ENCODE measurements at places on chromosomes 2 and 18. TPM values are rescaled to one million over a fixed set of nuclear protein-coding genes. Genes with fewer than 3 reads are reported as not detected.

GRCh38 chr2:221629468-221629867, 57.4 kb upstream of the EPHA4 start:
- no peak overlapping the region for H3K4me3 ChIP-seq
- no peak for DNase-seq
- no peaks in the 10 kb centered on the region for H3K27me3 ChIP-seq

The HJURP gene
- 93.5 TPM for total RNA-seq

The MXD1 gene
- 14.3 TPM for total RNA-seq

- no peak overlapping the region for H3K27ac ChIP-seq
- no peaks in the 10 kb centered on the region for H3K27me3 ChIP-seq
- no peak overlapping the region for H3K4me3 ChIP-seq
- no peaks in the 10 kb centered on the region for H3K4me1 ChIP-seq
These were observed 141.3 kb downstream of the FIGN start for GRCh38 chr2:163594497-163594896.

DNA sequence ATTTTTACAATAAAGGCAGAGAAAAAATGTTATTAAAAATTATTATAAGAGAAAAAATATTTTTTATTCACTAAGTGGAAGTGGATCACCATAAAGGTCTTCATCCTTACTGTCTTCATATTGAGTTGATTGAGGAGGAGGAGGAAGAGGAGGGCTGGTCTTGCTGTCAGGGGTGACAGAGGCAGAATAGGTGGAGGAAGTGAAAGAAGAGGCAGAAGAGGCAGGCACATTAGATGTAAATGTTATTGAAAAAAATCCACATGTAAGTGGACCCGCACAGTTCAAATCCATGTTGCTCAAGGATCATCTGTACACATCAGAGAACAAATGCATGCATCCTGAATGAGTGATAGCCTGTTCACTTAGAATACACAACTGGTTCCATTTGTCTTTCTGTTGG, 6.4 kb upstream of the SPATS2L start:
- H3K4me1 ChIP-seq: no peaks in the 10 kb centered on the region
- H3K36me3 ChIP-seq: no peaks in the 10 kb centered on the region
- peaks cover 27% of the 10 kb centered on the region for H3K27me3 ChIP-seq
- no peak overlapping the region for H3K4me3 ChIP-seq

The IL18RAP gene
- 7.6 TPM for total RNA-seq

The SPC25 gene
- total RNA-seq: 23.7 TPM

The ANKRD62 gene
- total RNA-seq: not detected

DNA sequence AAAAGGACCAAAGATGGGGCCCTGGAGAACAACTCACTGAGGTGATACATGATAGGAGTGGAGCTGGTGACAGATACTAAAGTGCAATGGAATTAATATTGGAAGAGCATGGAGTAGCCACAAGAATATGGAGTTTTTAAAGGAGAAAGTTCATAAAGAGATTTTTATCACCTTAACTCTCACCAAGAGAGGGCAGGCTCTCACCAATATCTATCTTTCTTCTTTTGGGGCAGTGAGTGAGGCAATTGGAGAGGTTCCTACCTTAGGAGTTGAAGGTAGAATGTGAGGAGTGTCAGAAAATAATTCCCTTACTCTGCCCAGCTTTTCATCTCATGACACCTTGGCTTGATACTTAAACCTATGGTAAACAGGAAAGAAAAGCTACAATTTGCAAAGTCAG, 233.7 kb upstream of the CWC22 start:
- H3K4me1 ChIP-seq: no peaks in the 10 kb centered on the region
- H3K36me3 ChIP-seq: no peaks in the 10 kb centered on the region
- H3K27ac ChIP-seq: no peak overlapping the region
- DNase-seq: no peak
- no peaks in the 10 kb centered on the region for H3K27me3 ChIP-seq

The FEV gene
- total RNA-seq: not detected

The CFC1 gene
- not detected for total RNA-seq

The IKZF2 gene
- total RNA-seq: 9.8 TPM

DNA sequence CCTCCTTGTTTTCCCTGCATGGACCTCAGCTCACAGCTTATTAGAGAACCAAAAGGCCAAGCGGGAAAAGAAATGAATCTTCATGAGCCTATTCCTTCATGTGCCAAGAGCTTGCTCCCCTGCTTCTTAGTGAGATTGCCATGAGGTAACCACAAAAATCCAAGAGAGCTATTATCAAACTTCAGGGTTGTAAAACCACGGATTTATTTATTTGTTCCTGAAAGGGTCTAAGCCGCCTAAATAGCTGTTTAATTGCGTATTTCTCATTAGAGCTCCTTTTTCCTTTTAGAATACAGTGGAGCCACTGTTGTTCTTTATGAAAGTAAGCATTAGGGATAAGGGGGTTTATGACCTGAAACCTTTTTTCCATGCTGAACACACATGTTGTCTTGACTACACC, 58.0 kb downstream of the SRD5A2 start:
- H3K4me1 ChIP-seq: no peaks in the 10 kb centered on the region
- H3K4me3 ChIP-seq: no peak overlapping the region
- DNase-seq: no peak
- H3K27me3 ChIP-seq: no peaks in the 10 kb centered on the region
- no peaks in the 10 kb centered on the region for H3K36me3 ChIP-seq

GRCh38 chr18:59918320-59918755, 18.5 kb downstream of the PMAIP1 start:
- H3K27ac ChIP-seq: no peak overlapping the region
- H3K27me3 ChIP-seq: peaks cover 6% of the 10 kb centered on the region
- DNase-seq: no peak
- H3K4me1 ChIP-seq: peaks cover 46% of the 10 kb centered on the region

The PPP1R1C gene
- total RNA-seq: not detected

DNA sequence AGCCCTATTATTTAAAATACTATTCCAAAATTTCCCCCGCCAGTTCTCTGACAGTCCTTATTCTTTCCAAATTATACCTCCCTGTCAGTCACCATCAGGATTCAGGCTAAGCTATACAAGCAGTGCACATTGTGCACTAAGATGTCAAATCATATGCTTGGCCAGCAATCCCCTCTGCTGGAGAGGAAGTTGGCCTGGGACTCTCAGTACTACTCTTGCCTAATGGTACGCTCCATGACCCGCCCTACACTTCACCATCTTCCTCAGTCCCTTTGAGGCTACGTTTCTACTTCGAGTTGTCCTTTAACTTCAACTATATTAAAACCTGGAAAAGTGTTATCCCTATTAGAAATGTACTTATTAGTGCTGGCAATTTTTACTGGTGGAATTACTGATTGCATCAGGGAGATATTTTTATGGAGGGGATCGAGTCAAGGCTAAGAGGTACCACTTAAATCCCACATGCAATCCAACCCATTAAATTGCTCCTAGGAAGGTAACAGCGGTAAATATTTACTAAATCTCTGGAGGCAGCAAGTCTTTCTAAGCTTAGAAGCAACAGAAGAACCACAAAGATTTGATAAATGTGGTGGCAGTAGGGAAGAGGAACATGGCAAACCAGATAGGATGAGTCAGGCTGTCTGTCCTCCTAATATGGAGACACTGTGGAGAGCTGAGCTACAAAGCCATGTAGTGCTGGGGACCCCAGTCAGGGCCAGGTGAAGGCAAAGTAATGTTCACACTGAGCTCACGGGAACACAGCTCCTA, 2.7 kb downstream of the USP40 start:
- DNase-seq: no peak
- no peak overlapping the region for H3K27ac ChIP-seq
- H3K4me3 ChIP-seq: no peak overlapping the region
- H3K36me3 ChIP-seq: peaks cover 4% of the 10 kb centered on the region

- peak overlapping the region; percentile 64 for H3K4me3 ChIP-seq
- H3K36me3 ChIP-seq: peaks cover 11% of the 10 kb centered on the region
- peaks cover 60% of the 10 kb centered on the region for H3K4me1 ChIP-seq
- H3K27me3 ChIP-seq: no peaks in the 10 kb centered on the region
- H3K27ac ChIP-seq: peak overlapping the region; percentile 87
These were observed 3.0 kb downstream of the DHRS9 start for GRCh38 chr2:169072163-169072925.

- H3K36me3 ChIP-seq: no peaks in the 10 kb centered on the region
- no peak overlapping the region for H3K4me3 ChIP-seq
- peaks cover 18% of the 10 kb centered on the region for H3K4me1 ChIP-seq
- H3K27me3 ChIP-seq: no peaks in the 10 kb centered on the region
- DNase-seq: no peak
These were observed 34.3 kb upstream of the PXDN start for GRCh38 chr2:1778566-1778965.

The ARHGAP28 gene
- total RNA-seq: not detected

DNA sequence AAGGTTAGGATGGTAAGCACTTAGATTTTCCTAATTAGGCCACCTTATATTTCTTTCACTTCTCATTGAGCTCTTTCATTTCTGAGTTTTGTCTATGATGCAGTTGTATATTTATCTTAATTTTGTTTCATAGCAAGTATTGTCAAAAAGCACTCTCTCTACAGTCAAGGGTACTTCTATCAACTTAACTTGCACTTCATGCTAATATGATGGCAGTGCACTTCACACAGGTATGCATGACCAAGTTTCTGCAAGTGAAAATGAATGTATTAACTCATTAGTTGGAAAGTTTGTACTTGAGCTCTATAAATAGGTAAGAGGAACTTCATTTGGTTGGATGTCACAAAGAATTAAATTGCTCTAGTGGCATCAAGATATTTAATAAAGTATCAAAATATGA, 51.5 kb upstream of the CDH19 start:
- H3K27me3 ChIP-seq: no peaks in the 10 kb centered on the region
- no peak for DNase-seq
- H3K4me1 ChIP-seq: no peaks in the 10 kb centered on the region
- no peaks in the 10 kb centered on the region for H3K36me3 ChIP-seq

DNA sequence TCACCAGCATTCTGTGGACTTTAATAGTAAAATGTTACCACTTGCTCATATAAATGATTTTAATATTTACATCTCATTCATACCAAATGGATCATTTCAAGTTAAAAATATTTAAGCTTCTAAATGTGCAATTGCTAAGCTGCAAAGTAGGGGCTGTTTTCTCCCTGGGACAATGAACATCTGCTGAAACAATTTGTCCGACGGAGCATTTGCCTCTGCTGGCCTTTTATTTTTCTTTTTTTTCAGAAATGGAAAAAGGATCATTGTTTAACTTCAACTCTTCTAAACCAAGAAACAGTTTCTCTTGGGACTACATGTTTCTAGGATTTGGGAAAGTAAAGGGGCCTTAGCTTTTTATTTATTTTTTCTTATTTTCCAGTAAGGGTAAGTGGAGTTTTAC, 43.8 kb upstream of the ITPRID2 start:
- DNase-seq: no peak
- no peaks in the 10 kb centered on the region for H3K27me3 ChIP-seq
- H3K4me1 ChIP-seq: peaks cover 16% of the 10 kb centered on the region
- no peak overlapping the region for H3K4me3 ChIP-seq
- H3K36me3 ChIP-seq: no peaks in the 10 kb centered on the region

The NAT8 gene
- not detected for total RNA-seq

The ITGB1BP1 gene
- 132 TPM for total RNA-seq

- DNase-seq: no peak
- no peaks in the 10 kb centered on the region for H3K27me3 ChIP-seq
- peaks cover 3% of the 10 kb centered on the region for H3K36me3 ChIP-seq
- H3K4me3 ChIP-seq: no peak overlapping the region
- H3K27ac ChIP-seq: no peak overlapping the region
These were observed 113.5 kb downstream of the RTN4 start for GRCh38 chr2:54936766-54937165.

The AP1S3 gene
- 5.6 TPM for total RNA-seq

DNA sequence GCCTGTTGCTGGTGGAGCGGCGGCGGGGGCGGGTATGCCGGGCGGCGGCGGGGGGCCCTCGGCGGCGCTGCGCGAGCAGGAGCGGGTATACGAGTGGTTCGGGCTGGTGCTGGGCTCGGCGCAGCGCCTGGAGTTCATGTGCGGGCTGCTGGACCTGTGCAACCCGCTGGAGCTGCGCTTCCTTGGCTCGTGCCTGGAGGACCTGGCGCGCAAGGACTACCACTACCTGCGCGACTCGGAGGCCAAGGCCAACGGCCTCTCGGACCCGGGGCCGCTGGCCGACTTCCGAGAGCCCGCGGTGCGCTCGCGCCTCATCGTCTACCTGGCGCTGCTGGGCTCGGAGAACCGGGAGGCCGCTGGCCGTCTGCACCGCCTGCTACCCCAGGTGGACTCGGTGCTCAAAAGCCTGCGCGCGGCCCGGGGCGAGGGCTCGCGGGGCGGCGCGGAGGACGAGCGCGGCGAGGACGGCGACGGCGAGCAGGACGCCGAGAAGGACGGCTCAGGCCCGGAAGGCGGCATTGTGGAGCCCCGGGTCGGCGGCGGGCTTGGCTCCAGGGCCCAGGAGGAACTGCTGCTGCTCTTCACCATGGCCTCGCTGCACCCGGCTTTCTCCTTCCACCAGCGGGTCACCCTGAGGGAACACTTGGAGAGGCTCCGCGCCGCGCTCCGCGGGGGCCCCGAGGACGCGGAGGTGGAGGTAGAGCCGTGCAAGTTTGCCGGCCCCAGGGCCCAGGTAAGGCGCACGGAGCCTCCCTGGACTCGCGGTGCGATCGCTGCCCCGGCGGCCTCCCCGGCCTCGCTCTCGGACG, 1.0 kb downstream of the ZCCHC2 start:
- peaks cover 11% of the 10 kb centered on the region for H3K36me3 ChIP-seq
- peak; percentile 69 for DNase-seq
- peaks cover 36% of the 10 kb centered on the region for H3K4me1 ChIP-seq

DNA sequence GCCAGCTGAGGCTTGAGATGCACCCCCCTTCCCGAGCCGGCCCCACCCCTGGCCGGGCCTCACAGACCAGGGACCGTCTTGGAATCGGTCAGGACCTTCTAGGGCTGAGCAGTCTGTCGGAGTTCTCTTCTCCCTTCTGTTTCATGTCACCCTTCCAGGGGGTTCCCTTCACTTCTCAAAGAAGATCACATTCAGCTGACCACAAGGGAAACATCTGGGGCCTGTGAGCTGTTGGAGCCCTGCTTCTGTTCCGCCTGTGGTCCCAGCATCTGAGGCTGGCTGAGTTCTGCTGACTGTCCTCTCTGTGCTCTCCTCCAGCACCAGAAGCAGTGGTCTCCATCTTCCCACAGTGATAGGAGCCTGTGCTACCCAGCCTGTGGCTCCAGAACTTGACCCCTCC, 106.5 kb downstream of the SEPTIN10 start:
- no peak overlapping the region for H3K4me3 ChIP-seq
- no peaks in the 10 kb centered on the region for H3K36me3 ChIP-seq
- no peak overlapping the region for H3K27ac ChIP-seq
- H3K4me1 ChIP-seq: no peaks in the 10 kb centered on the region

DNA sequence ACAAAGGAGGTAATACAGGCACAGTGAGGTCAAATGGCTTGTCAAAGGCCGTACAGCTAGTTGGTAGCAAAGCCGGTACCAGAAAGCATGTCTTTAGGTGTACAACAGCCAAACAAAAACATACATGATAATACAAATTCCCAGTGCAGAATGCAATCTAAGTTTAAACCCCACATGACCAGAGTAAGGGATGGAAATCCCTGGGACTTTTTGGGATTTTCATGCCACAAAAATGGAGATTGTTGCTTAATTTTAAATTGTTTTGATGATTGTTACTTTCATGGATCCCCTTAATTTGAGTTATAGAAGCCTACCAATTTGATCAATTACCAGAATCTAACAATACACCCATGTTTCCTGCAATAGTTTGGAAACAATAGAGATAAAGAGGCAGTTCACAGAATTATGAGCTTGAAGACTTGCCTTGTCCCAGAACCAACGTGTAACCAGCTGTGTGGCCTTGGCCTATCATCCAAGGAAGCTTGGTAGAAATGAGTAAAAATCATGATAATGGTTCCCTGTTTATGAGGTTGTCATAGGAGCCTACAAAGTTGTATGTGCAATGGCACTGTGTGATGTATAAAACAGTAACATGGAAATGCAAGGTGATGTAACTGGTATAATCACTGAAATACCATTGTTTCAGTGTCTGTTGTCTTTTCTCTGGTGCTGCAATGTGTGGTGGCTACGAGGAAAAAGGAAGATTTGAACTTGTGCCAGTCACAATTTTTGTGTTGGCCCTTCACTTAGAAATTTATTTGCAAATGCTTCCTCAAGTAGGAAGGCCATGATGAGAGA, 85.3 kb downstream of the ZEB2 start:
- no peak overlapping the region for H3K4me3 ChIP-seq
- no peak overlapping the region for H3K27ac ChIP-seq
- no peaks in the 10 kb centered on the region for H3K36me3 ChIP-seq
- DNase-seq: no peak
- H3K4me1 ChIP-seq: no peaks in the 10 kb centered on the region
